Activated T-cell treated with anti-CD3 and anti-CD28 coated beads for 48 hours (primary cell): ENCODE measurements at places on chromosomes 2 and 18.

DNA sequence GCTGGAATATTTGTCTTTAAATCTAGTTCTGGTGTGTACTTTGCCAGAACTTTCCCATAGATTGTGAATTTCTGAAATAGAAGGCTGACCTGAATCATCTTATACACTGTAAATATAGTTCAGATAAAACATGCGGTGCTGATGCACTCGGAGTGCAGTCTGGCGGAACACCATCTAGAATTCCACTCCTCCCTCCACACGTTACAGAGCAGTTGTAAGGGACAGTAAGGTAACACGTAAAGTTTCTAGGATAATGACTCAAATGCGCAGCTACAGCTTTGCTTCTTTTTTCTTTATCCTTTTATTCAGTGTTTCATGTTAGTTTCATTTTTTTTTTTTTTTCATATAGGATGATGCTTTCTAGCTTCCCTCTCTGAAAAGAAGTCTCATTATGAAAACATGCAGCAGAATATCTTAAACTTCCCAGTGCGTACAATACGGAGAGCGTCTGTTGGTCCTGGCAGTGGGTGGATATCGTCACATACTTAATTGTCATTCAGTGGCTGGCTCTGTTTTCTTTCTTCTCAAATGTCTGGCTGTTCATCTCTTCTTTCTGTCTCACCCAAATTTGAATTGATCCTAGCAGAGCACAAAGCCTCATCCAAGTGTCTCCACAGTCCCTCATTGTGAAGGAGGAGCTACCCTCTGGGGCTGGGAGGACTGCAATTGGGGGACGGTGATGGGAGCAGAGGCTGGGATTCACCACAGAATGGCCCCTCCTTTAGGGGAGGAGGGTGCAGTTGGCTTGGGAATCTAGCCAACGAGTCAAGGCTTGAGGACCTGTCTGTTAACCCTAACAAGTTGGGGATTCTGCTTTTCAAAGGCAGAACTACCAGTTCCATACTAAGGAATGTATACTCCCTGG lies 138.8 kb downstream of the MYT1L start:
- DNase-seq, result no peak

DNA sequence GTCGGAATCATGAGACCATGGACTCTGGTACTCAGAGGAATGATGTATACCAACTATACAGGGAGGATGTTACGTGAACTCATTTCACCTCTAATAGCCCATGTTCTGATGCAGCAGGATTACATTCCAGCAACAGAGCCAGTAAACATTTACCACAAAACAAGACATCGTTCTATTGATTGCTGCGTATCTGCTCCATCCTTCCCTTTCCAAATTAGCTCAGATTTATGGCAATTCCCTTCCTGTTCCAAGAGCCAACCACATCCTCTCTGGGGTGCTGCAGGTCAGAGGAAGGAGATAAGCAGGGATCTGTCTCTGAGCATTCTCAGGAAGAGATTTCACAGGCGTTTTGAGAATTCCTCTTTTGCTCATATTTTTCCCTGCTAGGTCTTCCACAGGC lies 98.3 kb downstream of the KLF7 start:
- DNase-seq, result no peak

GRCh38 chr18:28478531-28478930 lies 301.6 kb upstream of the CDH2 start:
- no peak for DNase-seq

DNA sequence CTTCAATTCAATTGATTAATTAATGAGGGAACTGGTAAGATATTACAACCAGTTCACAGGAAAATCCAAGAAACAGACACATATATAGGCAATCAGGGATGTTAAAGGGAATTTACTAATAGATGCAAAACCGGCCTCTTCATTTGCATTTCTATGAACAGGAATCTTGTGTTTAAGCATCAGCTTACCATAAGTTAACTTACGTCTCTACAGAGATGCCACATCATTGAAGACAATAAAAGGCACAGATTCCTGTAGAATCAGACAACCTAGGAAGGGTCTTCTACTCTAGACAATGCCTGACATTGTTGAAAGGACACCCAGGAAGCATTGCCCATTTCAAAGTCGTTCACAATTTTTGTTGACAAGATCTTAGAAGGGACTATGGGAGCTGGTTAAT lies 121.0 kb upstream of the STPG4 start:
- DNase-seq, result no peak

- DNase-seq, result no peak
These were observed 14.5 kb upstream of the LRPPRC start for GRCh38 chr2:44010266-44010665.

DNA sequence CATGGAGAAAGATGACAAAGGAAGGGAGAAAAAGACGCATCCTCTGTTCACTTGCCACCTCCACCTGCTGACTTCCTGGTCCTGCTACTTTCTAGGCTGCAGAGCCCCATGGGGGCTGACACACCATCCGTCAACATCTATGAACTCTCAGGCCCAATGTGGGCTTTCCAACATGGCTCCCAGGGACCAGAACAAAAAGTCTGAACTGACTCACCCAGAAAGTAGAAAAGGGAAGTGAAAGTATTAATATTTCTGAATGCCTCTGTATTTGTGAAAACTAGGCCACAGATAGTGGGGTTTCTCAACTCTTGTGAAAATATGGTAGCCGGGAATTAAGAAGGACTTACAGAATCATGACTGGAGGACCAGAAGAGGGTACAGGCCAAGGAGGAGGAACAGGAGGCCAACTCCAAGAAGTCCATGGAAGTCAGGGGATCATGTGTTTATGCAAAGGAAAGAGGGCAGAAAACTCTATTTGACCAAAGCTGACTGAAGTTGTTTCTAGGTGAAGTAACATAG lies 123.1 kb upstream of the CAB39 start:
- no peak for DNase-seq

- DNase-seq, result no peak
These were observed 131.4 kb upstream of the HAAO start for GRCh38 chr2:42923580-42924417.

- no peak for DNase-seq
These were observed 194.1 kb downstream of the CLIP4 start for GRCh38 chr2:29309090-29310029.

GRCh38 chr2:3557639-3558204 lies 411 bp downstream of the RNASEH1 start:
- DNase-seq, result no peak

DNA sequence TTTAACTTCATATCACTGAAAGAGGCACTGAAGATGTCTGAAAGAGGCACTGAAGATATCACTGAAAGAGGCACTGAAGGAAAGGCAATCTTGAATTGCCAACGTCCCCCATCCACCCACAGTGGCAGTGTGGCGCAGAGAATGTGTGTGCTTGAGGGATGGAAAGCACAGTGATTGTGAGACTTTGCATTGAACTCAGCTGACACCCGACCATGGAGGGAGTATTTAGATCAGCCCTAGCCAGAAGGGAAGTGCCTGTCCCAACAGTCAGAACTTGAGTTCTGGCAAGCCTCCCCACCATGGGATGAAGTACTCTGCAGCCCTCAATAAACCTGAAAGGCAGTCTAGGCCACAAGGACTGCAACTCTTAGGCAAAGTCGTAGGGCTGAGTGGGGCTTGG lies 33.8 kb downstream of the MAP4K3 start:
- DNase-seq, result no peak

DNA sequence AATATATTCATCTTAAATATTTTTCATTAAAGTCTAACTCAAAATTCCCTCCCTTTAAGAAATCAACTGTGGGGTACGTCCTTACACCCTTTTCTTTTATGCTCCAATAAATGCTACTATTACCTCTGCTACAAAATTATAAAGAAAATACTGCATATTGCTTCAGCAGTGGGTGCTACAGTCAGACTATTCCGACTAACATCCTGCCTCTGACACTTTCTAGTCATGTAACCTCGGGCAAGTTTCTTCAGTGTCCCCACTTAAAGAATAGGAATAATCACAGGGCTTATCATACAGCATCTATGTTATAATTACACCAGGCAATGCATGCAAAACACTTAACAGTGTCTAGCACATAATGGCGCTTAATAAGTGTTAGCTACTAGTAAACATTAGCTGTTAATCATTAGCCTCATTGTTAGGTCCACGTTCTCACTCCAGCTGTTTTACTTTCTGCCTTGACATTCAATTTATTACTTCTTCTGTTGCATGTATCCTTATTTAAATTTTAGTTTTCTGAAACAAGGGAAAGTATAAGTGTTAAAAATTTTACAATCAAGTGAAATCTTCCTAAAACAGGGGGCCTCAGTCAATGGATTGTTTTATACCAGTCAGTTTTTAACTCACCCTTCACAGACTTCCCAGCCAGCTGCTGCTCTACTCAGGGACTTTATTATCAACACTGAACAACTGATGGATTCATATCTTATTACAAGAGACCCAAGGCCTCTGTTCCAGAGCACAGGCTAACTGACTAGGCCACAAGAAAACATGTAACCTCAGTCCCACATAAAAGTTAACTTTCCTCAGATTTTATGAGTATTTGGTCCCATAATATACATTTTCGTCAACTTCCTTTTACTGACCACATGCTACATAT lies 54.0 kb downstream of the CLASP1 start:
- no peak for DNase-seq

DNA sequence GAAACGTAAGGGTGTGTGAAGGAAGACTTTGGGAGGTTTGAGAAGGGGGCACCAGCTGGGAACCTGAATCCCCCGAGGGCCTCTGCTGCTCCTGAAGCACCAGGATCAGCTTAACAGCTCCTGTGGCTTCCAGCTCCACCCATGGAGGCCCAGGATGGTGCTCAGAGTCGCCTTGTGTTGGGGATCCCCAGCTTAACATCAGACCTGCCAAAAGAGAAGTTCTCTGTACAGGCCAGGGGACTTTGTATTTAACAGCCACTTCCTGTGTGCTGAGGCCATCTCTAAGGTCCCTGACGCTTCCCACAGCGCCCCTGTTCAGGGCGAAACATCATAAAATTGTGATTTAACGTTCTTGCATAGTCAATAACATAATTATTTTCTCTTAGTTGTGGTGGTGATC lies 77.5 kb downstream of the NCK2 start:
- DNase-seq, result no peak

DNA sequence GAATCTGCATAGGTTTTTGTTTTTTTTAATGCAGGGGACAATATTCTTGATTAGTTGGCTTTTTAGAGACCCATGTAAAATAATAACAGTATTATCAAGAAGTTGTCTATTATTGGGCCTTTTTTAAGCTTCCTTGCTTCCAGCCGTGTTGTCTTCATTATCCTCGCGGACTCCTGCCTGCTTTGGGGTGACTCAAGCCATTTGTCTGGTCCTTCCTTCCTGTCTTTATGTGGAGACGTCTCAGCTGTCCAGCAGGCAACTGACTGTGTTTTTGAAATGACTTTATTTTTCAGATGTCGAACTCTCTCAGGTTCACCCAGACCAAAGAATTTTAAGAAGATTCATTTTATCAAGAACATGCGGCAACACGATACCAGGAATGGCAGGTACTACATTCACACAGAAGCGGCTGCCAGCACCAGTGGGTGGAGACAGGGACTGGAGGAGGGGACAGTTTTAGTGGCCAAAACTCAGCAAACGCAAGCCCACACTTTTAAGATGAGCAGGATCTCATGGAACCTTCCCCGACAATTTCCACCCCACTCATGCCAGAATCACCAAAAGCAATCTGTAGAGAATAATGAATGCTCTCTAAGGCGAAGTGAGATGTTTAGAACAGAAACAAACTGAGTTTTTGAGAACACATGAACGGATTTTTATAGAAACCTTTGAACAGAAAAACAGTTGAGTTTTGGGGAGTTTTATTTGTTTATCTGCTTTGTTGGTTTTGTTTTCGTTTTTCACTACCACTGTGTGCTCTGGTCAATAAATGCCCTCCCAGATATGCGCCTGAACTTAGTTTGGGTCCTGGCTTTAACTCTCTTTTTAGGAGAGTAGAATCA lies 59.1 kb downstream of the CABLES1 start:
- DNase-seq, result no peak

GRCh38 chr2:221286406-221286805 lies 285.7 kb downstream of the EPHA4 start:
- DNase-seq, result no peak

DNA sequence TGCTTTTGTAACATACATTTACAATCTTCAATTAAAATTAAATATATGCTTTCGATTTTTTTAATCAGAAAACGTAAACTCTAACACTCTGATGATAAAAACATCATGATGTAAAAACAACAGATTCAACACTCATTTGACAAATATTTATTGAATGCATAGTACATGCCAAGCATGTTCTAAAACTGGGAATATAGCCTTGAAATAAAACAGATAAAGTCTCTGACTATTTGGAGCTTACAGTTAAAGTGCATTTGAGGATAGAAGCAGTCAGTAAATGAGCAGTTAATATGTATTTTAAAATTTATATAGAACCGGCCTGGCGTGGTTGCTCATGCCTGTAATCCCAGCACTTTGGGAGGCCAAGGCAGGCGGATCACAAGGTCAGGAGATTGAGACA lies 47.8 kb downstream of the TMX3 start:
- no peak for DNase-seq

DNA sequence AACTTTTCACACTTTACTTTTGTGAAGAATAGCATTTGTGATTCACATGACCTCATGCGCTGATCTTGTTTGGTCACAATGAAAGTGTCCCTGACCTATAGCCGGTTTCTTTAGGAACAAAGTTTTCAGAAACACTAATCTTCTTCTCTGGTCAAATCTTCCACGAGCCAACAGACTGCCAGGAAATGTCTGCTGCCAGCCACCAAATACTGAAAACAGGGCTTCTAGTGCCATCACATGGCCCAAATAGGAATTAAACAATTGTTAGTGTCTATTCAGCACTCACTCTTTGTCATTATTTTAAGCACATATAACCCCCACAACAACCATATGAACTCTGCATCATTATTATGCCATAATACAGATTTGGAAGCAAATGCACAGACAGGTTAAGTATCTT lies 286.5 kb upstream of the SYT4 start:
- DNase-seq, result no peak

- DNase-seq, result no peak
These were observed 93.7 kb downstream of the MAPK4 start for GRCh38 chr18:50653402-50654093.

DNA sequence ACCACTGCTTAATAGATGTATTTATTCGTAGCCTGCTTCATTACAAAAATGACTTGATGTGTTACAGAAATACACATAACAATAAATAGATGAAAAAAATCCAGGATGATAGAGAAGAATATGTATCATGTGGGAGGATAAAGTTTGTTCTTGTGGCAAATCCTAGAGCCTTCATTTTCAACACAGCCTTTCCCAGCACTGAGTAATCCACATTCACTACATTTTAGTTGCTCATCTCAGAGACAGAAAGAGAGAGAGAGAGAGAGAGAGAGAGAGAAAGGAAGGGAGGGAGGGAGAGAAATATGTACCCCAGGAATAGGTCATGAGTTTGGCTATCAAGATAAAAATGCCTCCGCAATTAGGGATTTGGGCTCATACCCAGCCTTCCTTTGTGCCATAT lies 144.3 kb downstream of the RBMS1 start:
- DNase-seq, result no peak

- no peak for DNase-seq
These were observed 81.5 kb upstream of the LDLRAD4 start for GRCh38 chr18:13136904-13137669.

GRCh38 chr2:55196526-55196925 lies 35.6 kb downstream of the CLHC1 start:
- DNase-seq, result no peak

DNA sequence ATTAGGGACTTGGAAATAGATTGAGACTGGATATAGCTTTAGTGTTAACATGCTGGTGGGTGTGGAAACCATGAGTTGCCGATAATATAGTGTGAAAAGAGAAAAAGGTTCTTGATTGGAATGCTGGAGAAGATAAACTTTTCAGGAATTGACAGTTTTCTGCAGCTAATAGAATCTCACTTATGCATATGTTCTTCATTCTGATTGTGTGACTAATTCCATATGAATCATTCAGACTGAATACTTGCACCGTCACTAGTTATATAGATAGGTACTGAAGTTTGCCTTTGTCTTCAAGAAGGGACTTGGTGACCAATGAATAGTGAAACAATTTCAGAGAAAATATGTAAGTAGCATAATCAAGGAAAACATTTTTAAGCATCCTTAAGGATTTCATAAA lies 225.7 kb upstream of the FOSL2 start:
- no peak for DNase-seq
